Lung microvascular endothelial cell (primary cell): ENCODE measurements at places on chromosomes 11 and 22.

DNA sequence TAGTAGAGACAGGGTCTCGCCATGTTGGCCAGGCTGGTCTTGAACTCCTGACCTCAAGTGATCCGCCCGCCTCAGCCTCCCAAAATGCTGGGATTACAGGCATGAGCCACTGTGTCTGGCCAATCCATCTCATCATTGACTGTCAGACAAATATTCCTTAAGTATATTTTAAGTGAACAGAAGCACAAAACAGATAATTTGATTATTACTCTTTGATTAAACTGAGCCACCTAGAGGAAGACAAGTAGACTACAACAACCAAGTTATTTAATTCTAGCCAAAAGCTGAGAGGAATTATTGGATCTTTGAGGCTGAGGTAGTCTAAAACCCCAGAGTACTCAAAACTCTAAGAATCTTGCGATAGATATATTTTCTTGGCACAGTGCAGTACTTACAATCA is 1.2 kb downstream of the ACRV1 start:
- DNase-seq = peak; percentile 19

DNA sequence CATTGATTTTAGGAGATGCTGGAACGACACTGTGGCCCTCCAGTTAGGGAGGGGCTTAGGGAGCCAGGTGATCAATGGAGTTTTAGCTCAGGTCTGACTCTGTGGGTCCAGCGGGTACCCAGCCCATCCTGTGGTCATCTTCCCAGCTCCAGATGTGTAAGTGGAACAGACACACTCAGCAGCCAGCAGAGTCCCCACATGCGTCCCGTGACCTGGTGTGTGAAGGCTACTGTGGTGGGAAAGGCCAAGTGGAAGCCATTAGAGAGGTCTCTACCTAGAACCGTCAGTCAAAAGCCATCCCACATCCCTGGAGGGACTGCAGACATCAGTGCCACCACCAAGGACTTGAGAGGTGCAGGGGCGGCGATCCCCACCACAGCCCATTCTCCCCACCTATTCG is 19.9 kb upstream of the CD81 start:
- no peak for DNase-seq

GRCh38 chr11:62889484-62890437 is 9.1 kb downstream of the SLC3A2 start:
- peak; percentile 33 for DNase-seq

DNA sequence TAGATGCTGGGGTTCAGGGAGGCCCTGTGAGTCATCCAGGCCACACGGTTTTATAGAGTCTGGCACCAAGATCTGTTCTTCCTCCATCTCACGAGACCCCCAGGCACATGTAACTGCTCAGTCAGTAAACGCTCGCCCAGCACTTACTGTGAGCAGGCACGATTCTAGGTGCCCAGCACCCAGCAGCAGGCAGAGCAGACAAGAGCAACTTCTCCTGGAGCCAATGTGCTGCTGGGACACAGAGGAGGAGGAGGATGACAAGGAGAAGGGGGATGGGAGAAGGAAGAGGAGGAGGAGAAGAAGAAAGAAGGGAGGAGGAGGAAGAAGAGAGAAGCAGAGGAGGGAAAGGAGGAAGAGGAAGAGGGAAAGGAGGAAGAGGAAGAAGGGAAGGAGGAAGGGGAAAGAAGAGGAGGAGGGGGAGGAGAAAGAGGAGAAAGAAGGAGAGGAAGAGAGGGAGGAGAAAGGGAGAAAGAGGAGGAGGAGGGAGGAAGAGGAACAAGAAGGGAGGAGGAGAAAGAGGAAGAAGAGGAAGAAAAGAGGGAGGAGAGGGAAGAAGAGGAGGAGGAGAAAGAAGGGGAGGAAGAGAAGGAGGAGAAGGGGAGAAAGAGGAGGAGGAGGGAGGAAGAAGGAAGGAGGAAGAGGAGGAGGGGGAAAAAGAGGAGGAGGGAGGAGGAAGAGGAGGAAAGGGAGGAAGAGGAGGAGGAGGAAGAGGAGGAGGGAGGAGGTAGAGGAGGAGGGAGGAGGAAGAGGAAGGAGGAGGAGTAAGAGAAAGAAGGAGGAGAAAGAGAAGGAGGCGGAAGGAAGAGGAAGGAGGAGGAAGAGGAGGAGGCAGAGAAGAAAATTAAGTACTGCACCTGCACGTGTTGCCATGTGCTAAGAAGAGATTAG is 77.6 kb upstream of the RTL6 start:
- DNase-seq = no peak

DNA sequence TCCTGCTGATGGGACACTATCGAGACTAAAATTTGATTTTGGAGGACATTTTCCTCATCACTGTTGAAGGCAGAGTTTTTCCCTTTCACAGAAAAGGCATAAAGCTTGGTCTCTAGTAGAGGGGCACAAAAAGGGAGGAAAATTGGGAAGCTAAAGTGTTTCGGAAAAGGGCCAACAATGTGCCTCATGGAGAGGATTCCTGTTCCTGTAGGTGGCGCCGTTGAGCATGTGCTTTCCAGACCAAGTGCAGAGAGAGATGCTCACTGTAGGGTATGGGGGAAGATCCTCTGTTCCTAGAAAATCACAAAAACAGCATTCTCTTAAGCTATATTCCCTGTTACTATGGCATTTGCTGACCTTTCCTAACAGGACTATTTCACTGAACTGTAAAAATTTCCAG is 18.4 kb upstream of the OR4C5 start:
- DNase-seq = no peak

GRCh38 chr11:69711822-69712801 is 8.3 kb upstream of the FGF19 start:
- DNase-seq = no peak

DNA sequence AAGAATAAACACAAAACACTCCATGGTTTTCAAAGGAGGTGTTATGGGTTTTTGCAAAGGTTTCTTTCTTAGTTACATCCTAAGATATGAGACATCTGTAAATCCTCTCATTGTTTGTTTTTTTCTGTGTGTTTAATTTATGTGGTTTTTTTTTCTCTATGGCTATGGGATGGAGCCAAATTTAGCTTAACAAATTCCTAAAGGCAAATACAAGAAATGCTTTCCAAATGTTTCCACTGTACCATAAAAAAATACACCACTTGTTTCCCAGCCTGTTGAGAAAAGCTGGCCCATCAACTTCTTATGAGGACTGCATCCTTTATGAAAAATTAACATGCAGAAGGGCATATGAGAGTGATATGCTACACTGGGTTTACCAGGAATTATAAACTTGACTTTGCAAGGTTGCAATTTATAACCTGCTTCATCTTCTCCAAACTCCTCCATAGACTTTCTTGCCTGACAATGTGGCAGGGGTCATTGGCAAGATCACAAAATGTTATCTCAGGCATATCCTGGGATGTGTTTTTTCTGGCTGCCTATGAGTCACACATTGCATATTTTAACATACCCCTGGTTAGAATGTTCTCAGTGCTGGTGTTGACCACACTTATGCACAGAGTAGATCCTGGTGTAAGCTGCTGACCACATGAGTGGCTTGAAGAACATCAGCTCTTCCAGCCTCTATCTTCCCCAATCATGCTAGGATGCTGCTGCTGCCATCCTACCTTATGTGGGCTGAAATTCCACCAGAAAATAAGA is 137.6 kb upstream of the TTC12 start:
- DNase-seq = no peak

GRCh38 chr11:89235976-89236375 is 58.3 kb downstream of the TYR start:
- DNase-seq = no peak

DNA sequence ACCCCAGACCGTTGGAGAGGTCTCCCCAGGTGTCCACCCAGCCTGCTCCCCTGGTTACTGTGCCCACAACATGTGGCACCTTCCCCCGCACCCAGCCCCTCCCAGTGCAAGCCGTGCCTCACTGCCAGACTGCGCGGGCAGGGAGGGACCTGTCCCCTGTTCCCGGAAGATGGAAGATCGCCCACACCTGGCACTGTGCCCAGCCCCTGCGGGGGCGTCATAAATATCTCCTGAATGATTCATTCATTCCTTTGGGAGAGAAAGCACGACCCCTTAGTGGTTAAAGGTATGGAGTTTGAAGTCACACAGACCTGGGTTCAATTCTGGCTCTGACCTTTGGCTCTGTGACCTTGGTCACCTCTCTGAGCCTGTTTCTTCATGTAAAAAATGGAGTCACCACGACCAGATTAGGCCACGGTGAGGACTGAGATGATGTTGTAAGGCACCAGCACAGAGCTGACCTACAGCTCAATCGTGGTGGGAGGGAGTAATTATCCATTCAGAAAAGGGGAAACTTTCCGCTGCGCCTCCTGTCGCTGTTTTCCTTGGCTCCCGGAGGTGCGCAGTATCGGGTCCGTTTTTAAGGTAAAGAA is 497 bp upstream of the SYT12 start:
- DNase-seq = peak; percentile 72

DNA sequence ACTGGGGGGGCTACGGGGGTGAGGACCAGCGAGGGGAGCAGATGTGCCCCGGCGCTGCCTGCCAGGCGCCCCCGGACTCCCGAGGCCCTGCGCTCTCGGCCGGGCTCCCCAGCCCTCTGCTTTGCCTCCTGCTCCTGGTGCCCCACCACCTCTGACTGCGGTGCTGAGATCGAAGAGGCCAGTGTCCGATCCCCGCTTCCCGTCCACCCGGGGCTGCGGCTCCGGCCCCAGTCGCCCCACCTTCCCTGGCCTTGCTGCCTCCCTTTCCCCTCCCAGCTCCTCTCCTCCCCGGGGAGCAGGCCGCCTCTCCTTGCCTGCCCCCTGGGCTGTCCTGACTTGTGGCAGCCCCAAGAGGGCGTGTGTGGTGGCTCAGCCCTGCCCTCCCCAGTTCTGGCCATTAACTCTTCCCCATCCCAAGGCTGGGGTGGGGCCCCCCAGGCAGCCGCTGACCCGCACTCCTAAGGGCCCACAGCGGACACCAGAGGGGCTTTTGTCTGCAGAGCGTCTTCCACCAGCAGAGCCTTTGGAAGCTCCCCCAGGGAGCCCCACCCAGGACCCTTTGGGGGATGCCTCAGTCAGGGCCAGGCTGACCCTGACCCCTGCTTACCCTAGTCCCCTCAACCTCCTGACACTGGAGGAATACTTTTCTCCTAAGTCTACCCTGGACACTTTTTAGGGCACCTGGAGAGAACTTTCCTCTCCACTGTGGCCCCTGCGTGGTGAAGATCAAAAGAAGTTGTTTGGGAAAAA is 16.6 kb downstream of the RTN4RL2 start:
- peak; percentile 38 for DNase-seq

DNA sequence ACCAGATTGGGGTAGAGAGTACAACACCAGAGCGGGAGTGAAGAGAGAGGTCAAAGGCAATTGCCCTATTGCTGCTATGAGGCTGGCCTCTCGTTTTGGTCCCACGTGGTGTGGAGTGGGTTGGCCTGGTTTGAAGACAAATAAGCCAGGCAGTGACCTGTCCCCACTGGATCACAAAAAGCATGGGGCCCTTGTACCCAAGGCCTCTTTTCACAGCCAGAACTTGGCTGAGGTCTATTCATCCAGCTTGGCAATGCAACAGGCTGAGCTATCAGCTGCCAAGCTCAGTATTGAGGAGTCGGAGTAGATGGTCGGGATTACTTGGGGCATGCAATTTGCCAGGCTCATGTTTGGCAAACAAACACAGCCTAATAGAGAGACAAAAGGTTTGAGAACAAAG is 19.2 kb upstream of the GALNT18 start:
- DNase-seq = no peak

DNA sequence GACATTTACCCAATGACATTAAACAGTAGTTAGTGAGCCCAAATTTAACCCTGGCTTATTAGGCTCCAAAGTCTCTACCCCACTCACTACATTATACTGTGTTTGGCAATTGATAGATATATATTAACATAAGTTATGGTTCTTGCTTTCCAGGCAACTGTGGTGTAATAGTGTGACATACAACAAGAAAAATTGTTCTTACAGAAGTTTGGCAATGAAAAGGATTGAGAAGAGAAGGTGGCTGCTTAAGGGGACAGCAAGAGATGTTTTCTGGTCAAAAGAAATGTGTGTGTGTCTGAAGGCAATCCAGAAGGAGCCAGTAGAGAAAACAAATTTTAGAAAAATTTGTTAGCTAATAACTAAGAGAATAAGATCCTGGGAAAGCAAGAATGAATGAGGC is 132.4 kb downstream of the SWAP70 start:
- DNase-seq = no peak

DNA sequence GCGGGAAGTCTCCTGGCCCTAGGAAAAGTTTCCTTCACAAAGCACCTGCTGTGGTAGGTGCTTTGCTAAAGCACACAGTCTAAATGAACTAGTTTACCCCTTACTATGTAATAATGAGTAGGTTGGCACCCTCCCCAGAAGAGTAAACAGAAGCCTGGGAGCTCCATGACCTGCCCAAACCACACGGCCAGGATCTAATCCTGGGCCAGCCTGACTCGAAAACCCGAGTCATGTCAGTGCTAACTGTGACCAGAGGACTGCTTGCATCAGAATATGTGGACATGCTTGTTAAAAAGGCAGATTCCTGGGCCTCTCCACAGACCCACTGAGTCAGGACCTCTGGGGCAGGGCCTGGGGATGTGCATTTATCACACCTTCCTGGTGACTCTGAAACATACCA is 67.7 kb downstream of the PANX1 start:
- no peak for DNase-seq

GRCh38 chr11:123429913-123430720 is at the start of gene GRAMD1B:
GRAMD1B (plus strand) TSS chr11:123430269; CDS start chr11:123430793, 524 bp downstream.
- DNase-seq = peak; percentile 51

DNA sequence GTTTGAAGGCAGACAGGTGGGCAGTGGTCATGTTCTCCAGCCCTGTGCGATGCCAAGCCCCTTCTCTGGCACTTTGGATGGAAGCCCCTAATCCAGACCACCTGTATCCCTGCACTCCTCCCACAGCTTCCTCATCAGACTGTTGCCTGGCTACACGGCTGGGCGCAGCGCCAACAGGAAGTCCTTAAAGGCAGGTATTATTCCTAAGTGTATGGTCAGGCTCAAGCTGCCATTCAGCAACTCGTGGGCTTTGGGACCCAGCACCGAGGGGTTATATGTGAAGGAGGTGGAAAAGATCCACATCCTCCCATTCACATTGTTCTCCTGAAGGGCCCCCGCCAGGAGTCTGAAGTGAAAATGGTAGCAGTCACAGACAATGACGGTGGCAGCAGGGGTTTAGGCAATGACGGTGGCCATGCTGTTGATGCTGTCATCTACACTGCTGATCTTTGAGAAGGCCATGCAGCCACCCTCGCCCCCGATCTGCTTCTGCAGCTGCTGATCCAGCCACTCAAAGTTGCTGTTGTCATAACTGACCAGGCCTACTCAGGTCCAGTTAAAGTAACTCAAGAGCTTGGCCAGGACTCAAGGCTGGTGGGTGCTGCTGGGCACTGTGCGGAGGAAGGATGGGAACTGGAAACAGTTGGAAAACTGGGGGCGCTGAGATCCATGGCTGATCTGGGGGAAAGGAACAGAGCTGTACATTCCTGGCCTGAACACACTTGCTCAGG is 27.7 kb downstream of the OR6Q1 start:
- DNase-seq = peak; percentile 32
